ENCODE measurements at places on chromosomes 6 and 20.

DNA sequence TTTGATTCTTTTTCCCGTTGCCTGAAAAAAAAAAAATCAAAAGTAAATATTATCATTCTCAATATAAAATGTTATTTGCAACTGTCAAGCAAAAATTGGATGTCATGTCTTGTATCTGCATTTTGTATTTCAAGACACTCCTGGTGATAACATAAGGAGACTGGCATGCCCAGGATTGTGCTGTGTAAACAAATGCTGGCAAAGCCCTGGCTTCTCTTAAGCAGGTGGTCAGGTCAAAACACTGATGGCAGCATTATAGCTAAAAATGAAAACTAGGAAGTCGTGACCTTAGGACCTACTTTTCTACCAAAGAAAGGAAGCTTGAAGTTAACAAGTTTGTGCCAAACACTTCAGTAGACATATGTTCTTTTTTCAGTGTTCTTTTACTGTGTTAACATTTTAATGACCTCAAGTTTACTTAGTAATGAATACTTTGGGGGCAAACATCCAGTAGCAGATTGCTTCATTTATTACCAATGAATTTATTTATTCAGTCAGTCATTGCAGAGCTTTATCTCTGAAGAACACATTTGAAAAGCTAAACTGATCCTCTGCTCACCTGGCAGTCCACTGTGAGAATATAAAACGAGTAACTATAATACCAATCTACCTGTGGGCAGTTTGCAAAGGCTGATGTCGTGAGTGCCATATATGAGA lies 243.1 kb upstream of the FLRT3 start:
- DNase-seq: no peak

DNA sequence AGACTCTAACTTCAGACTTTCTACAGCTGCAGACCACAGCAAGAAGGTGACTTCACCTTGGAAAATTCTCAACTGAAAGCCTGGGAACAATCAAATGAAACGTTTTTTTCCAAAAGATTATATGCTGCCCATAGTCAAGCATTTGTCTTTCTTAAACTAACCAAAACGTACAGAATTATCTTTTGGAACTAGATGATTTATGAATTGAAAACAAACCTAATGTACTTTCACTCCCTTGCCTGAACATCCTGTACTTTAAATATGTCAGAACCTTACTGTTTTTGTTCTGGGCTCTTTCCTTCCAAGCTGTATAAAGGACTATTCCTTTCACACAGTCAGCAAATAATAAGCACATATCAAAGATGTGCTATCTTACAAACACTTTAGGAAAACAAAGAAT lies 62.4 kb upstream of the TNFAIP3 start:
- DNase-seq: no peak

GRCh38 chr6:155314773-155315515 lies 660 bp upstream of the TFB1M start:
- DNase-seq: no peak

DNA sequence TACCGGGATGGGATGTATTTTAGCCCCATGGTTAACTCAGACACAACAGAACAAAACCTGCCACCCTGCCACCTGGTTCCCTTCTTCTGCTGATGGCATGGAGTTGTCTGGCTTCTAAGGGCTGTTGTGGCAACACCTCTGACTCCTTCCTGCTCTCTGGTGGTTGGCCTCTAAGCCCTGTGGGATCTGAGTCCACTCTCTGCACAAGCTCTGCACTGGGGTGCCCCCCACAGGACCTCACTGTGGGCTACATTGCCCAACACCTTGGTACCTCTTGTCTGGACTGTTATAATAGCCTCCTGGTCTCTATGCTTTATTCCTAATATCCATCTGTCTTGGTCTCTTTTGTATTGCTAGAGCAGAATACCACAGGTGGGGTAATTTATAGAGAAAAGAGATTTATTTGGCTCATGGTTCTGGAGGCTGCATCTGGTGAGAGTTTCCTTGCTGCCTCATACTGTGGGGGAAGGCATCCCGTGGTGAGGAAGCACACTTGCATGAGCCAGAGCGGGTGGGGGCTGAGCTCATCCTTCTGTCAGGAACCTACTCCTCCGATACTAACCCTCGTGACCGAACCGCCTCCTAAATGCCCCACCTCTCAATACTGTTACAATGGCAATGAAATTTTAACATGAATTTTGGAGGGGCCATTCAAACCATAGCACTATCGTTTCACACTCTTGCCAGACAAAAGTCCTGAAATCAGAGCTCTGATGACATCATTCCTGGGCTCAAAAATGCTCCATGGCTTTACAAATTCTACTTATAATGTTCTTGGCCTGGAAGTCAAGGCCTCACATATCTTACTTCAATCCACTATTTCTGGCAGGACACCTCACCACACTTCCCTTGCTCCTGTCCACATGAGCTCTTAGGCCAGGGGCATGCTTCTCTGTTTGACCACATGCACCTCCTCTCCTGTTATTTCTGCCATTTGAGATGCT lies 127.2 kb downstream of the PAX1 start:
- DNase-seq: no peak

- peak; percentile 86 for DNase-seq
Measured at GRCh38 chr20:47785854-47786764, 828 bp upstream of the SULF2 start.

GRCh38 chr20:2052741-2053140 lies 48.9 kb upstream of the STK35 start:
- no peak for DNase-seq

GRCh38 chr20:43809206-43809819 lies 82.5 kb upstream of the GTSF1L start:
- DNase-seq: no peak

- DNase-seq: peak; percentile 62
Measured at GRCh38 chr20:46709459-46710152, at the start of gene SLC2A10. TSS of gene SLC2A10 (plus strand) at chr20:46709649. CDS start at chr20:46709737, 88 bp downstream.

DNA sequence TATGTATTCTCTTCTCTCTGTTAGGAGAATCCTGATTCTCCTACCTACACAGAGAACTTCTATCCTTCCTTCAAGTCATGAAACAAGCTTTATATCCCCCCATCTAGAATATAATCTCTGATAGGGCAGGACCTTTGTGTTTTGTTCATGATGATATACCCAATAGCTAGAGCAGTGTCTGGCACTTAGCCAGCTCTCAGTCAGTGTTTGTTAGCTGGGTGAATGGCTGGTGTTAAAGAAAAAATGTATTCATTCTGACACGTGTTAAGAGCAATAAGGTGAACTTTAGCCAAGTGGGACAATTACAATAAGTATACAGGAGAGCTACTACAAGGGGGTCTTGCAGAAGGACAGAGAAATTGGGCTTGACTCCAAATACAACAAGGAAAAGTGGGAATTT lies 34.3 kb upstream of the TNFRSF21 start:
- DNase-seq: no peak

- DNase-seq: no peak
Measured at GRCh38 chr6:71388068-71388744, 99.6 kb downstream of the OGFRL1 start.

DNA sequence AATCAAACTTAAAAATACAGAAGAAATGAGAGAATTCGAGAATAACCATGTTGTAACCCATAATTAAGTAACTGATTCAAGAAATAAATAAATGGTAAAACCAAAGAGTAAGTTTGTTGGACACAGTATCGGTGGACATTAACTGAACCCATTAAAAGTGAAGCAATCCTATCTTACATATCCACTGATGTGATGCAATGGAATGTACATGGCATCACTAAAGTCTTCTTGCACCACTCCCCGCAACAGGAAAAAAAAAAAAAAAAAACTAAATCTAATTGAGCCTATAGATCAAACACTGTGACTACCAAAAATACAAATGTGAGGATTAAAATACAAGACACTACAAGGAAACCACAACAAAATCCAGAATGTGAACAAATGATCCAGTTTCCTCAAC lies 7.9 kb downstream of the SNX14 start:
- no peak for DNase-seq

DNA sequence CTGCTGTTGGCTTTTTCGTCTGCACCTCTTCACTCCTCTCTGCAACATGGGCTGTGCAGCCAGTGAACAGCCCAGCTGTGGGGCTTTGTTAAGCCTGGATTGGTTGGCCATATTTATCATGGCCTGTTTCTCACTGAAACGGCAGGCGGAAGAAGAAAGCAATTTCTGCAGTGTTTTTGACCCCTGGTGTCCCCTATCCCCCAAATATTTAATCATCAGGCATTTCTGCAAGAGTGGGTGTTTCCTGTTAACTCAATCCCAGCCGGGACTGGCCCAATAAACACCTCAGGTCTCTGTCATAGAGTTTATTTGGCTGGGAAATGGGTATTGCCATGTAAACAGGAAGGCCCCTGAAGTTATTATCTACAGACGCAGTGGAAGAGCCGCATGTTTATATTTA lies 174.8 kb upstream of the SUPT3H start:
- DNase-seq: no peak

GRCh38 chr6:82113231-82113630 lies 134.3 kb downstream of the IBTK start:
- DNase-seq: no peak

GRCh38 chr6:32625137-32625536 lies 12.1 kb upstream of the HLA-DQA1 start:
- DNase-seq: no peak

DNA sequence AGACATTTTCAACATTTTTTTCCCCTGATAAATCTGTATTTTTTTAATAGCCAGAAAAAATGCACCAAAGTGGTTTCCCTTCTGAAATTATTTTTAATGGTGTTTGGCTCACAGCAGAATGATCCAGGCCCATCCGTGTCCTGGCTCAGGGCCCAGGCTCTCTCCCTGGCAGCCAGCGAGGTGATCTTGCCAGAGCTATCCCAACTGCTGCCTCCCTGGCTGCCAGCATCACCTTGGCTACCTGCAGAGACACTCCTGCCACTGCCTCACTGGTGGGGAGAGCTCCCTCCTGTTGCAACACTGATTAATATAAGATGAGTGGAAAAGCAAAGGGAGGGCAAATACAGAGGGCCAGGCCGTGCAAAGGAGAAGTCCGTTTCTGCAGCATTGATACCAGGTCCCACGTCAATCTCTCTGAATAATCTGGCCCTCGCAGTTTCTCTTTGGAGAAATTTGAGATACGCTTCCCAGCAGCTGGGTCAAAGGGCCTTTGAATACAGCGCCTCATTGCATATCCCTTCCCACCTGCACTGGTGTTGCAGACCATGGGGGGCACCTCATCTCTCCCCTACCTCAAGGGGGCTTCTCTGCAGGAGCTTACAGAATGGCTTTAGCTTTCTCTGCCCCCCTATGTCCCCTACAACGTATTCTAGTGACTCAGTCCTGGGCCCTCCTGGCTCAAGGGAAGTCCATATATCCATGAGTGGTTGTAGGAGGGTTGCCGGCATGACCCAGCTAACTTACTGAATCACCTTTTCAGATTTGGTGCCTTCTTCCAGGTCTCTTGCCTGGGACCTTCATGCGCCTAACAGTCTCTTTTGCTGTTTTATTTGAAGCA lies 12.8 kb upstream of the DSTN start:
- DNase-seq: no peak

DNA sequence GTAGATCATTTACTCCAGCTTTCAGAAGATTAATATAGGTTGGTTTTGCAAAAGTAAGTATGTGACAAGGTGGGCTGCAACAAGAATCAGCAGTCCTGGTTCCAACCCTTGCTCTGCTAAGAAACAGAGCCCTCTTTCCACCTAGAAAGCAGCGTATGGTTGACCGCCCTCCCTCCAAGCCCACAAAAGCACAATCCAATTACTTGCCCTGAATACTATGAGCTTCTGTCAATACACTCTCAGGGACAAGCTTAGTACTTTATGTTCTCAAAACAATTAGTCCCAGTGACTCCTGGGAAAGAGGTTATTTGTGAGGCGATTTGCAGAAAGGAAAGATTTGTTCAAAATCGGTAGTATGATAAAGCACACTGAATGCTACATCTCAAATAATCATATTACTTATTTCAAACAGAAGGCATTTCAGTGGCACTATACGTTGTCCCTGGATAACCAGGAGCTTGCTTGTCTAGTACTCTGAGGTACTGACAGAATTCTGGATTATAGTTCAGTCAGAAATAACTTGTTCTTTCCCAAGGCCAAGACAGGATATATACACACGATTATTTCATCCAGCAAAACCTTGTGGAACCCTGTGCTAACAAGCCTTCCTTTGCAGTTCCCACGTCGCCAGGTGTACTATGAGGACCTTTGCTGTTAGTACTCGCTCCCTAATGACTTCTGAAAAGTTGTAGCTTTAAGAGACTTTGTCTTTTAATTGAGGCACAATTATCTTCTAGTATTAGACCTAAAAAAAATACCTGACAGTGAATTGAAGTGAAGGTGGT lies 96.9 kb upstream of the ADTRP start:
- DNase-seq: no peak

GRCh38 chr6:46772762-46773161 lies 20.4 kb upstream of the MEP1A start:
- no peak for DNase-seq

DNA sequence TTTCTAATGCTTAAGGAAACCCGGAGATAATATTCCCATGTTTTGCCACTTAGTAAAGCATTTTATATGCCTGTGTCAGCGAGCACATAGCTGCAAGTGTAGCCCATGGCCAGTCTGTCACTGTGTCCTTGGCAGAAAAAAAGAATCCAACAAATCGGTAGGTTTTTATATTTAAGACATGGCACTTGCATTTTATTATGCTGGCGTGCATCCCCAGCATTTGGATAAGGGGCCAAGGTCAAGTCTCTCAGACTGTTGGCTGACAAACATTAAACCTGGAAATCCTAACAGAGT lies 1.2 kb upstream of the ZNF184 start:
- DNase-seq: no peak

GRCh38 chr6:1923449-1923848 lies 313.7 kb downstream of the FOXC1 start:
- no peak for DNase-seq

GRCh38 chr6:133546098-133546497 lies 304.9 kb downstream of the EYA4 start:
- DNase-seq: no peak

GRCh38 chr6:142942805-142943227 lies 2.2 kb downstream of the HIVEP2 start:
- DNase-seq: no peak

GRCh38 chr6:104689551-104690205 lies 170.0 kb downstream of the HACE1 start:
- no peak for DNase-seq

DNA sequence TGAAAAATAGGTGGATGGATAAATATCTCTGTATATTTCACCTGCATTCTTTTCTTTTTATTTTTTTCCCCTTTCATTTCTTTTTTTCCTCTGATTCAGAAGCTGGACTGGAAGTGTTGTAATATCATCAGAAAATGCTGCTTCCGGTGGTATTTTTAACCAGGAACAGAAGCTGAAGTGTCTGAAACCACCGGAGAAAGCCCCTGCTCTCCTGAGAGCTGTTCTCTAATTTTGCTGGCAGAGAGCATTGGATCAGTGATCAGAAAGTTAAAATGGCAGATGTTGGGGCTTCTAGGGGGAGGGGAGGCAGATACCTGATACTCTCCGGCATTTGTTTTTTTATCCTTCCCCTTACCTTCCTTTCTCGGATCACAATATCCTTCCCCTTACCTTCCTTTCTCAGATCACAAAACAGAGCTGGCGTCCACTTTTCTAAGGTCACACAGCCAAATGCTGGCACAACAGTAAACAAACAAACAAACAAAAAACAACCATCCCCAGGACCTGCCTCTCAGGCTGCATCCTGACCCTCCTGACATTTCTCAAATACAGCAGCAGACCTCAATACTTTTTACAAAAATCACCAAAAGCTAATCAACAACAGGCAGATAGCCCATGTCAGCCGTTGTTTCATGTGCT lies 143.2 kb upstream of the ZNF217 start:
- no peak for DNase-seq

GRCh38 chr6:19719691-19720128 lies 117.5 kb upstream of the ID4 start:
- DNase-seq: peak; percentile 19

- DNase-seq: no peak
Measured at GRCh38 chr6:112486454-112486853, 139.3 kb downstream of the RFPL4B start.

Data from renal cortex interstitium (tissue), 15 donors.